ENCODE measurements at places on chromosomes 12 and 14.

GRCh38 chr12:18966954-18967353 is 162.6 kb upstream of the PLEKHA5 start:
- DNase-seq: no peak

- no peak for DNase-seq
Measured at GRCh38 chr14:88204221-88204620, 118.8 kb downstream of the KCNK10 start.

DNA sequence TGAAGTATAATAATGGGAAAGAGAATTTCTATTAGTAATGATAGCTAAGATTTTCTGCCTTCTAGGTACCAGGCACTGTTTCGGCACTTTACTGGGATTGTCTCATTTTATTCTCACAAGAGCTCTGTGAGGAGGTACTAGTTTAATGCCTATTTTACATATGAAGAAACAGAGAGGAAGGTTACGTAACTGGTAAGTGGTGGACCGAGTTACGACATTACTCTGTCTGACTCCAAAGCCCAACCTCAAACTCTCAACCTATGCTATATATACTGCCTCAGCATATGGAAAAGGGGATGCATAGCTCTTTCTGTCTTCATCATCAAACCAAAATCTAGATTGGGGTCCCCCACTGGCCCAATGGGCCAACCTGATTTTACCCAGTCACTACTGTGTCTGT is 133.5 kb downstream of the KTN1 start:
- no peak for DNase-seq

GRCh38 chr12:43665091-43665490 is 93.5 kb downstream of the PUS7L start:
- DNase-seq: no peak

DNA sequence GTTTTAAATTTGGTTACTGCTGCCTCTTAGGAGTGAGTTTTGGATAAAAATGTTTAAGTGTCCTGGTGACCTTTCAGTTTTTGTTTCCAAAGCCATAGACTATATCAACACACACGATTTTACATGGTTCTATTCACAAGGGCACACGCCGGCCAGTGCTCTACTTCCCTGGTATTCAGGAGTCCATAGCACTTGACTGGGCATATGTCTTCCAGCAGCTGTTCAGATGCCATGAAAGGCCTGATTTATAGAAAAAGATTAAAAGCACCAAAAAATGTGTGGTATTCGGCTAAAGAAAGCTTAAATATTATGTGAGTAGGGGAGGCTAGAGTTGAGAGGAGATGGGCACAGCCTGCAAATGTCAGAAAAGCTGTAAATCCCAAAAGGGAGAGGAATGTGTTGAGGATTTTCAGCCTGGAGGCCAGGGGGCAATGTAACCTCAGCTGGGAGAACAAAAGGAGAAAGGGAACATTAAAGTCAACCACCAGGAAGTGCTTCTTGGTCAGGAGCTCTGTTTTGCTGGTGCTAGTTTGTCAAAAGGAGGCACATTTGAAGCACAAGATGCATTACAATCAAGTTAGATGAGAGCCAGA is 478.4 kb downstream of the RAD51B start:
- DNase-seq: no peak

DNA sequence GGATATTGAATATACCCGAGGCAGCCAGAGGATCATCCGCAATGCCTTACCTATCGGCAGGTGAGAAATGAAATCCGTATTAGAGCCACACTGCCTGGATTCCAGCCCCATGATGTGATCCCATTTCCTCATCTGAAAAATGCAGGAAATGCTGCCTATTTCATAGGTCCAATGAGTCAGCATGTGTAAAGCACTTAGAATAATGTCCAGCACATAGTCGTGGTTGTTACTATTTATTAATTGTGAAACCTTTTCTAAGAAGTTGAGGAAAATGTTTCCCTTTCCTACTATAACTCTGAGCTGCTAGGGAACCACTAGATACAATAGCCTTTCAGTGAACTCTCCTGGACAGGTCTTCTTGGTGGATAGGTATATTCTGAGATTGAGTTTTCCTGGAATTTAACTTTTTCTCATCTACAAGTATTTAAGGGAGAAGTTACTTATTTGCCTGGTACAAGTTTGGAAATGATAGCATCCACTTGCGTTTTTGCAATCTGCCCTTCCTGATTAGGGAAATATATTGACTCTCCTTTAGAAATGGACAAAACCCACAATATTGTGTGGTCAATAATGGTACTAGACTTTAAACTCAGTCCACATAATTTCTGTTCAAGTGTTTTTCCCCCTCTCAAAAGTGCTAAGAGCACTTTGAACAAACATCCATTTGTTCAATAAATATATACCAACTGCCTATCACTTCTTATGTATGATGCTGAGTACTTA is 12.2 kb downstream of the POLR3B start:
- no peak for DNase-seq

DNA sequence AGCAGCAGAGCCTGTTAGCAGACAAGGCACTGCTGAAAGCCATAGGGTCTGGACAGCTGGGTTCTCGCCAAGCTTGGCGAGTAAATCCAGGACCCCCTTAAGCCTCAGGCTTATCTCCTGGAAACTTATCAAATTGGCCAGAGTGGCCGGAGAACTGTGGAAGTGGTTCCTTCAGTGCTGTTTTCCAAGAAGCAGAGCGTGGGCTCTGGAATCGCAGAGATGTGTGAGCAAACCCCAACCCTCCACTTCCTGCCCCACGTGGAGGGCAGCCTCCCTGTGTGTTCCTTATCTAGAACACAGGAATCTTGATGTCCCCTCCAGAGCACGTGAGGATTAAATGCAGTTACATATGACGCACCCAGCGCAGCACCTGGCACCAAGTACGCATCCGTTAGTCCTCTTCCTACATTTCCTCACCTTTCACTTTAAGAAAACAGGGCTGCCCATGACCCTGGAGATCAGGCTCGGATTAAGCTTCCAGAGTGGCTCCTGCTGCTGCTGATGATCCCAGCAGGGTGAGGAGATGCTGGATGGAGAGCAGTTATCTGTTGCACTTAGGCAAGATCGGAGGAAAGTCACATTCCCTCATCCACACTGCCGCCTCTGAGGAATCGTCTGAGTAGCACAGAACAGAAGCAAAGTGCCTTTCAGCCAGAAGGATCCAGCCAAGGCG is 35.0 kb downstream of the MMAB start:
- DNase-seq: no peak

DNA sequence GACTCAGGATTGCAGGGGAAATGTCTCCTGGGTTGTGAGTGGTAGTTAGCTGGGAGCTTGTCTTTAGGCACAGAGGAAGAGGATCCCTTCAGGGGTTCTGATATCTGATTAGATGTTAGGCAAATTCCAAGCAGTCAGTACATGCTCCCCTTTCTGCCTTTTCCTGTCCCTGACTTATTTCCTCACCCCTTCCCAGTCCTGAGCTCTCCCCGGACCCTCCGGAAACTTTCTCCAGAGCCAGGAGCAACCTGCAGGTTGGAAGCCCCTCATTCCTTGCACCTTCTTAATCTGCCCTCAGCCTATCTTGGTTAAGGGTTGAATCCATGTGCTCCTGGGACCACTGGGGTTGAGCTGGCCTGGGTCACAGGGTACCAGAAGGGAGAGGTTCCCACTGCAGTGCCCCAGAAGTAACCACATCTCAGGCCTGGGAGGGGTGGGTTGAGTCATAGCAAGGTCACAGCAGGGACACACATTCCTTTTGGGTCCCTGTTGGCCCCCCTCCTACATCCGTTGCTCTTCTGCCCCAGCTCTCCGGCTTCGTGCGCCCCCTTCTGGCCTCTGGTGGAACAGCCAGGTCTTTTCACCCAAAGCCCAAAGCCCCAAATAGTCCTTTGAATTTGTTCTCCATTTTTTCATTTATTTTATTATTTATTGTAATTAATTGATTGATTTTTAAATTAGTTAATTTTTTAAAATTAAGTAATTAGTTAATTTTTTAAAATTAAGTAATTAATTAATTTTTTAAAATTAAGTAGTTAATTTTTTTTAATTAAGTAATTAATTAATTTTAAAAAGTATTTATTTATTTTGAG is 1.8 kb downstream of the IGFBP6 start:
- peak; percentile 79 for DNase-seq

DNA sequence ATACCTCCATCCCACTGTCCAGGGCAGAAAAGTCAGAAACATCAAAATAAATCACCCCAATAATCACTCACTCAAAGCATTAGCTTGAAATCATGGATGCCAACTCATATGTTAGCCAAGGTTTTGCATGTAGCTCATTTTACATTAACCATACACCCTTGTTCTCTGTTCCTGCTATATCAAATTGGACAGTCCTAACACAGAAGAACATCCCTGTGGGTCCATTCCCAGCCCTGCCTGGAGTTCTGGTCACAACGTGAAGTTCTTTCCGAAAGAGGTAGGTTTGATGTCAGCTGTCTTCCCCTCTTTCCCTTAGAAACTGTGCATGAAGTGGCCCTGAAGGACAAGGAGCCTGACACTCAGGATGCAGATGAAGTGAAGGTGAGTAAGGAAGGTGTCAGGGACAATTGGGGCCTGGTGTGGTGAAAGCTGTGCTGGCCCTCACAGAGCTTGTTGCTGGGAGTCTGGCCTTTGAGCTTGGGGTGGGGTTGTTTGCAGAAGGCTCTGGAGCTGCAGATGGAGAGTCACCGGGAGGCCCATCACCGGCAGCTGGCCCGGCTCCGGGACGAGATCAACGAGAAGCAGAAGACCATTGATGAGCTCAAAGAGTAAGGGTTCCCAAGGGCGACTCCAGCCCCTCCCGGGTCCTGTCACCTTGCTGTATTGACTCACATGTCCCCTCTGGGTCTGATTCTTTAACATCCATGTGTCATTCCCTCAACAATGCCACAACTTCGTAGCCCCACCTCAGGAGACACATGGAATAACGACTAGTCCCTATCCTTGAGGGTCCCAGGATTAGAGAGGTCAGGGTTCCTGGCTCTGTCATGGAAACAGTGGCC is 15.0 kb upstream of the PIP4K2C start:
- DNase-seq: no peak

- no peak for DNase-seq
Measured at GRCh38 chr12:61161961-61162360, 1098.2 kb upstream of the USP15 start.

DNA sequence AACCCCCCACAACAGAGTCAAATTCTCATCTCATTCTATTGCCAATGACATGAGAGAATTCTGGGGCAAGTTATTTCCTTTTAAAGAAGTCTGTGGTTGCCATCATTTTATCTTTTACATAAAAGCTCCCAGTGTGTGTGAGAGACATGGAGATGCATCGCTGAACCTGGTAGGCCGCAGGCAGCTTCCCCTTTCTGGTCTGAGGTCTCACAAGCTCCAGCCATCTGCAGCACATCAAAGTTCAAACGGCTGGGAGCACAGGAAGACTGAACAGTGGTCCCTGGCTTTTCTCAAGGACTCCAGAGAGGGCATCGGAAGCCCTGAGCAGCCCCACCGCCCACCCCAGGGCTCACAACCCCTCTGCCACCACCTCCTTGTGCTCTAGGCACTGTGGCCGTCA is 141.7 kb downstream of the RIMBP2 start:
- DNase-seq: no peak

GRCh38 chr12:84996759-84997158 is 39.3 kb downstream of the TSPAN19 start:
- DNase-seq: no peak

DNA sequence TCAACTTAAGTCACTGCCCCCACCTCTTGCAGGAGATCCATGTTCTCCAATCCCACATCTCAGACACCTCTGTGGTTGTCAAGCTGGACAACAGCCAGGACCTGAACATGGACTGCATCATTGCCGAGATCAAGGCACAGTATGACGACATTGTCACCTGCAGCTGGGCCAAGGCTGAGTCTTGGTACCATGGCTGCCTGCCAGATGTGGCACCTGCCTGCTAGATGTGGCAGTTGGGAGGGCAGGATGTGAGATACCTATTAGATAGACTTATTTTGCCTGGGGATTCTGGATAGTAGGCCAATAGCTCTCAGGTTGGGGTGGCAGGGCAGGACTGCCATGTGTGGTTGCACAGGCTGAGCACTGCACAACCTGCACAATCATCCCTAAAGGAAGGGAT is 7.9 kb upstream of the KRT86 start:
- DNase-seq: no peak

All from activated CD4-positive, alpha-beta T cell treated with anti-CD3 and anti-CD28 coated beads for 4 hours (primary cell).